ENCODE measurements at places on chromosomes 2 and 18.

DNA sequence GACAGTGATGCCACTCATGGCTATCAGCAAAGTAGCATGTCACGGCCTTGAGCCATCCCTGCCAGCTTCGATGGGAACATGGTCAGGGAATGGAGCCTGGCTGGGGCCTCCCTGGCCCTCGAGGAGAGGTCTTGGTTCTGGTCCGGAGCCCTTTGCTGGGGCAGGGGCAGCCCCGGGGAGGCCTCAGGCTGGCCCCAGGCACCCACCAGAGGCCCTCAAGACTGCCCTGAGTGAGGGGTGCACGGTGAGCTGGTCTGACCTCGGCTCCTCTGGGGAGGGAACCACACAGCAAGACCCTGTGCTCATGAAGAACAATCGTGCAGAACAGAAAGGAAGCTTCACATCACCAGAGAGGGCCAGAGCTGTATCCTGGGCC, 75.2 kb upstream of the OTOS start:
- no peak for DNase-seq

DNA sequence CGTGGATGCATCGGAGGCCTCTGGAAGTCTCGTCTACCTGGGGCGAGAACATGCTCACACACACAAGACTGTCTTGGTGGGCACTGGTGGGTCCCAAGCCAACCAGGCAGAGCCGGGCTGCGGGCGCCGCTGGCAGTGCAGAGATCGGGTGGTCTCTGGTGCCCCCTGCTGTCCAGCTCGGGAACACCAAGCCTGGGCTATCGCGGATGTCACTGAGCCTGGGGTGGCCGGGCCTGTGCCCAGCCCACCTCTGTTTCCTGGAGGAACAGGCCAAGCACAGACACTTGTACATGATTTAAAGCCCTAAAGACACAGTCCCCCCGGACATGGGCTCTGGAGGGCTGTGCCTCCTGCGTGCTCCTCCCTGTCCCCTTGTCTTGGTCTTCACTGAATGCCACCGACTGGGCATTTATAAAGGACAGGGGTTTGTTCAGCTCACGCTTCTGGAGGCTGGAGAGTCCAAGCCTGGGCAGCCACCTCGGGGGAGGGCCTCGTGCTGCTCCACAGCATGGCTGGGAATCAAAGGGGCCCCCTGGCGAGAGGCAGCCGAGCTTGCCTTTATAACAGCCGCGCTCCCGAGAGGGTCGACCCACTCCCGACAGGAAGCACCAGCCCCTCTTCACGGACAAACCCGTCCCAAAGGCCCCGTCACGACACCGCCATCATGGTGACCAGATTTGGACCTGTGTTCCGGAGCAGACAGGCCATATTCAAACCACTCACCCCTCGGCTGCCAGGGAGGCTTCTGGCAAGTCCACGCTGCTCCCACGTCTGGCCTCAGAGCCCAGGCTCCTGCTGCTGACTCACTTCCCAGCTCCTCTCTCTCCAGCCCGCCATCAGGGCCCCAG, 3.6 kb upstream of the OTOS start:
- DNase-seq, result peak; percentile 60

DNA sequence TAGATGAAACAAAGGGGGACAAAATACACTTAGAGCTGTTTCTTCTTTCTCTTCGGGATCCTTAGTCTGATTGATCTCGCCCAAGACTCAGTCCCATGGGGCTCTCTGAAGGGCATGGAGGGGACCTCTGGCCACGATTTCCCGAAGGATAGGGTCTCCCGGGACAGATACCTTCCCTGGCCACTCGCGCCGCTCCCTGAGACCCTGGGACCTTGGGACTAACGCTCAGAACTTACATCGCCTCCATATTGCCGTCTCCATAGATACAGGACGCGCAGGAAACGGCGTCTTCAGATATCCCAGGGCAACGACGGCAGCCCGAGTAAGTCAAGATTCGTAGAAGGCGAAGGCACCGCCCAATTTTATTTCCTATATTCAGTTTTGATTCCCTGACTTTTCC, at the start of gene CFAP65:
Gene CFAP65 (minus strand): TSS at position 265 of the 400 bp plus-strand sequence. CDS start 2,468 bp downstream, outside the sequence.
- peak; percentile 57 for DNase-seq

GRCh38 chr2:135685361-135685760, 56.3 kb upstream of the UBXN4 start:
- DNase-seq, result peak; percentile 66

DNA sequence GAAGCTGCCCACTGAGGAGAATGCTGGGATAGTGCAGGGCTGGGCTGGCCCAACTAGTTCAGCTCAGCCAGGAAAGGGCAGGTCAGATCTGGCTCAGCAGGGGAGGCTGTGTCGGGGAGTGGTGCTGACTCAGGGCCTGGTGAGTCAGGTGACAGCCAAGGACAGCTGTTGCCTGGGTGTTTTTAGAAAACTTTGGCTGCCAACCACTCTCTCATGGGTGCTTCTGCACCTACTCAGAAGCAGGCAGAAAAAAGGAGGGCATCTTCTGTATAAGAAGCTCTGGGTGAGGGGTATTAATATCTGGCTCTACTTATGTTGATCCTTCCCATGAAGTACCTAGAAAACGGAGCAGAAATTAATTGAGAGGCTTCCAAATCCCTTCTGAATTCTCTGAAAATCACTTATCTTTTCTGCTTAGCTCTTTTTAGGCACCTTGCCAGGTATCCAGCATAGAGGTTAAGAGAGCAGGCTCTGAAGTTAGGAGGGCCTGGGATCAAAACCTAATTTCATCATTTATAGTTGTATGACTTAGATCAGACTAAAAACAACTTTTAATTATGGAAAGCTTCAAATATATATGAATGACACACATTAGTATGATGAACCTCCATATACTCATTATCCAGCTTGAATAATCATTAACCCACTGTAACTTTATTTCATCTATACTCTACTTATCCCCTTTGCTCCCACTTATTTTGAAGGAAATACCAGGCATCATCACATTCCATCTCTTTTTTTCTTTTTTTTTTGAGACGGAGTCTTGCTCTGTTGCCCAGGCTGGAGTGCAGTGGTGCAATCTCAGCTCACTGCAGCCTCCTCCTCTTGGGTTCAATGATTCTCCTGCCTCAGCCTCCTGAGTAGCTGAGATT, 15.5 kb upstream of the RAB10 start:
- DNase-seq, result peak; percentile 85

- no peak for DNase-seq
Measured at GRCh38 chr2:123546353-123546752, 478.7 kb upstream of the CNTNAP5 start.

DNA sequence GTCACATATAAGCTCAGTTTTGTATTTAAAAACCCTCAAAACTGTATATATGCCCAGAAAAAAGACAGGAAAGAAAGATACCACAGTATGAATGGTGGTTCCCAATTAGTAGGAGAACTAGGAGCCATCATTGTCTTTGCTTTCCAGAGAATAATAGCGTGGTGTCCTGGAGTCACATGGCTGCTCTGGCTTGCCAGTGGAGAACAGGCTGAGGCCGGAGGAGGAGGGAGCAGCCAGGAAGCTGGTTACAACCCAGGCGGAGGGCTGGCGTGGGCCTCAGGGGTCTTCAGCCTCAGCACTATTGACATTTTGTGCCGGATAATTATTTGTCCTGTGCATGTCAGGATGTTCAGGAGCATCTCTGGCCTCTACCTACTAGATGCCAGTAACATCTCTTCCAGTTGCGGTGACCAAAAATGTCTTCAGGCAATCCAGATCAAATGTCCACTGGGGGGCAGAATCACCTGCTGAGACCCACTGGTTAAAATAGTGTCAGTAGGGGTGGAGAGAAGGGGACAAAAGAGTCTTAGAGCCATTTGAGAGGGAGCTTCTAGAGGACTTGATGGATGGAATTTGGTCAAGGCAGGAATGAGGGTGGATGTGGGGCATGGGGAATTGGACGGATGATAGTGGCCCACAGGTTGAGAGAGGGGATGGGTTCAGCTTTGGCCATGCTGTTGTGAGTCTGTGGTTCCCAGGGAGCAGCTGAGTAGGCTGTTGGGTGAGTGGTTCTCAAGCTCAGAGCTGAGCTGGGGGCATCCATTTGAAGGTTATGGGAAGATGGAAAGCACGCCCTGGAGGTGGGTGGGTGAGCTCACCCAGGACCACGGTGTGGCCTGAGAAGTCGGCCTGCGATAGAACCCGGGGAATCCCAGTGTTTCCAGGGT, 144.9 kb downstream of the AGAP1 start:
- no peak for DNase-seq

DNA sequence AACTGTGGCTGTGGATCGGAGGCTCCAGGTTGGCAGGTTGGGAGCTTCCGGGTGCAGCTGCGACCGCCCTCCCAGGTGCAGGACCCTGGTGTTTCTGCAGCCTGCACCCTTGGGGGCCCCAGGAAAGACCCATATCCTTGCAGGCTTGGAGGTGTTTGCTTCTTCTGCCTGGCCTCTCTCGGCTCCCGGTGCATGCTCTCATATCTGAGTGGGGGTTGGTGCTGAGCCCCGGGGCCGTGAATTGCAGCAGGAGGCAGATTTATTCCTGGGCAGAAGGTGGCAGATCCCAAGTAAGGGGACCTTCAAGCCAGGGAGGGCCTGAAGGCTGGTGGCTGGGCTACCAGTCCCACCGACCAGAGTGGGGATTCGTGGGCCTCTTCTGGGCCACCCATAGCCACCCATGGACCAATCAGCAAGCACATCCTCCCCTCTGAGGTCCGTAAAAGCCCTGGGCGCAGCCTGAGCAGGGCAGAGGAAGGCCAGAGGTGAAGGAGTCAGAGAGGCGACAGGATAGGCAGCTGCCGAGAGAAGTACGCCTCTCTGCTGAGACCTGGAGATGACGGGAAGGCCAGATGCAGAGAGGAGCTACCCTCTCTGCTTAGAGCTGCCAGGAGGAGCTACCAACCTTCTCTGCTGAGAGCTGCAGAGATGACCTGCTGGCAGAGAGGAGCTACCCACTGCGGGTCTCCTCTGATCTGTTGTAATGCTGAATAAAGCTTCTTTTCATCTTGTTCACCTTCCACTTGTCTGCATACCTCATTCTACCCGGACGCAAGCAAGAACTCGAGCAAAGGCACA, 1279.0 kb upstream of the LRRTM1 start:
- no peak for DNase-seq

- peak; percentile 95 for DNase-seq
Measured at GRCh38 chr2:152825834-152826233, 107.4 kb downstream of the ARL6IP6 start.

DNA sequence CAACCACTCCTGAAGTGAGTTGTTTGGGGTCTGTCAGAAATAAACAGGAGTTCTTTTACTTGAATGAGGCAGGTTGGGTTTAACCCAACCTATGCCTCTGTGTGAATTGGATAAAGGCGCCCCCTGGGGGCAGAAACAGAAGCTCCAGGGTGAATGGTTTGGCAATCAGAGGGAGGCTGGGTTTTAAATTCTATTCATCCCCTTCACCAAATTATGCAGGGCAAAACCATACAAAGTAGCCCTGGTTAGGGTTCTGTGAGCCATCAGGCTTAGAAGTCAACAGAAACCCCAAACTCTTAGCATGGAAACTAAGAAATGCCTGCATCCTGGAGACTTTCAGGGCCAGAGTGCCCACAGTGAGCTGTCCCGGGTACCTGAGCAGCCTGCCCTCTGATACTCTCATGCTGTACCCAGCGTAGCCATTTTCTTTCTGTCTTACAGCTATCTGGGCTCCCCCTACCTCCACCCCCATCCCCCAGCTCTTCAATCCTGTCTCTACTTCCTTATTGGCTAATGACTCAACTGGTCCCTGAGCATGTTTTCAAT, 241.5 kb downstream of the ICOS start:
- peak; percentile 15 for DNase-seq

- no peak for DNase-seq
Measured at GRCh38 chr18:9790261-9790660, 82.2 kb downstream of the RAB31 start.

DNA sequence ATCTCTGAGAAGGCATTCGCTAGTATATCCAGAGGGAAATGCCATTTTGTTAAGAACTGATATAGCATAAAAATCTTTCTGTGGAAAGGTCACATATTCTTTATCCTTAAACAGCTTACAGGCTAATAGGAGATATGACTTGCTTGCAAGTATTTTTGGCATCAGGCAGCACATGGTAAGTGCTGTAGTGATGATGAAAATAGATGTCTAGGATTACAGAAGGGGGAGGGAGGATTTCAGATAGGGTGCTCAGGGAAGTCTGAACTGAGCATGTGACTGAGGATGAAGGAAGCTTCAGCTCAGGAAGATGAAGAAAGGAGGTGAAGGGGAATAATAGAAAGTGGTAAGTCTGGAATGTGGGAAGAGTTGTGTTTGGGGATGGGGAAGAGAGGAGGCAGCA, 158.5 kb upstream of the NOSTRIN start:
- DNase-seq, result peak; percentile 45

All from EH (cell line).